M059J (cell line): ENCODE measurements at places on chromosomes 6 and 20.

DNA sequence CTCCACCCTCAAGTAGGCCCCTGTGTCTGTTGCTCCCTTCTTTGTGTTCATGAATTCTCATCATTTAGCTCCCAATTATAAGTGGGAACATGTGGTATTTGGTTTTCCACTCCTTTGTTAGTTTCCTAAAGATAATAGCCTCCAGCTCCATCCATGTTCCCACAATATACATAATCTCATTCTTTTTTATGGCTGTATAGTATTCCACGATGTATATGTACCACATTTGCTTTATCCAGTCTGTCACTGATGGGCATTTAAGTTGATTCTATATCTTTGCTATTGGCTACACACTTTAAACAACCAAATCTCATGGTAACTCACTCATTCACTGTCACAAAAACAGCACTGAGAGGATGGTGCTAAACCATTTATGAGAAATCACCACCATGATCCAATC is 35.5 kb upstream of the VGLL2 start:
- DNase-seq: no peak

DNA sequence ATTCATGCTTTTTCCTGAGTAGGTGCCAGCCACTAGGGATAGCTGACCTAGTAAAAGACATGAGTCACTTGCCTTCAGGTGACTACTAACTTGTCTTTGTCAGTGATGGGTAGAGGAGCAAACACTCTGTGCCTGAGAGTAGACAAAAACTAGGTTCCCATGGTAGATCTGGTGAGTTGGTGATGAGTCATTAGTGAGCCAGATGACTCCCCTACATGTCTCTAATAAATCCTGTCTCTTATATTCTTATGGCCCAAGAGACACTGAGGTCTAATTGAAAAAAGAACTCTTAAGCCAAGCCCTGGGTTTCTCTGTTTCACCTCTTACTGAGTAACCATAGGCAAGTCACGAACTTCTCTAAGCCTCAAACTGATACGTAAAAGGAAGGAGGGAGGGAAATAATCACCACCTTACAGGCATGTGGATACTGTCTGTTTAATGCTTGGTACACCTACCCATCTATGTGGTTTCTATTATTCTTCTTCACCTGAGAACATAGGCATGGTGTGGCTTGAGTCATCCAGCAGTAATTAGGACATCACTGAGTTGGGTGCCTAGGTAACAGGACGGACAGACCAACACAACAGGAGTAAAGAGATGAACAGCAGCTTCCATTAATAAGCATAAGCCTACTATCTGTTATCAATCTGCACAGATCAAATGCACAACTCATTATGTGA is 20.3 kb downstream of the TTPAL start:
- DNase-seq: peak; percentile 100

DNA sequence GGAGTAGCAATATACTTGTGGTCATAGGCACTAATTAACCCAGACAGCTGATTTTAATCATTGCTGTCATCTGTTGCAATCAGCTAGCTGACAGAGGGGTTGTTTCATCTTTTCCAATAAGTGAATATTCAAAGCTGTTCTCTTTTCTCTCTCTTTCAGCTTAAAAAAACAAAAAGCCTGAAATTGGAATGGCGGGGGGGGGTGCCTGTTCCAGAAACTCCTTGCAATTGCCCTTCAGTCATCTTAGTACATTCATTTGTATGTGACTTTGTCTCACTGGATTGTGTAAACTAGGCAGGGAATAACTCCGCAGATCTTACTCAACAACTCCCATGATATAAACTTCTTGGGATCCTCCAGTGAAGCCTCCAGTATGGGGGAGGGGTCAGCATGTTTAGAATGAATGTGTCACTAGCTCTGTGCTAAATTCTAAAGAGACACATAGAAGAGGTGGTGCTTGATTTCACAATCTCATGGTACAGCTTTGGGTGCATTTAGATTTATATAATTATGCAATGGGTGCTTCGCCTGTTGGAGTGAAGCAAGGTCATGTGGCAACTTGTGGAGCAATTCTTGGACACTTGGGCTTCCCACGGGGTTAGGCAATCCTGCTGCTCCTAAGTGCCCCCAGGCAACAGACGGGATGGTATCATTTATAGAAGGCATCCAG is 40.1 kb downstream of the SLC24A3 start:
- DNase-seq: peak; percentile 59

DNA sequence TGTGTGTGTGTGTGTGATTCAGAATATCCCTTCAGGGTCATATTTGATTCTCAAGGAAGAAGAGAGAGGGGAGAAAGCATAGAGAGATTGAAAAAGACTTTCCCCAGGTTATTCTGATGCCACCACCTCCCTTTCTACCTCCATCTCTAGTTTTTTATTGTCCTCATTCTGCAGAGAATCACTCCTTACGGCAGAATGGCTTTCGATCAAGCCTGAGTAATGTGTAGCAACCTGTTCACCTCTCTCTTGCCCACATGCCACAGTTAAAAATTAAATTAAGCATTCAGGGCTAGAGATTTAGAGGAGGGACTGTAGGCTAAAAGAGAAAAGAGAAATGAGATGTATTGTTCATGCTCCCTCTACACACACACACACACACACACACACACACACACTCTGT is 18.1 kb downstream of the KLHL32 start:
- no peak for DNase-seq

- no peak for DNase-seq
Measured at GRCh38 chr6:21455071-21455470, 138.5 kb upstream of the SOX4 start.

DNA sequence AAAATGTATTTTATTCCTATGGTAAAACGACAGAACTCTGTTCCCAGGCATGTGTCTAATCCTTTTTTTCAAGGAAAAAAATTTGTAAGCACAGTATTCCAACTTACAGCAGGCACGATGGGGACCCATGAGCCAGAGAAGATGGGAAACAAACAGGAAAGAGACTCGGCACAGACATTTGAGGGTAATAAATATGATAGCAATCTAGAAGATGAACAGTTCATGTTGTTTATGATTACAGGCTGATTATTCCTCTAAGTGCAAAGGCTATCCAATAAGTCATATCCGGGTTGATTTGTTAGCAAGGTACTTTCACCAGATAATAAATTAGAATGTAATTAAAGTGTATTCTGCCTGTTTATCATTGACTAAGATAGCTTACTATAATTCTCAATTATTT is 43.2 kb downstream of the PDSS2 start:
- DNase-seq: no peak

GRCh38 chr20:19802492-19803158 is 44.6 kb downstream of the RIN2 start:
- DNase-seq: peak; percentile 88
